ENCODE measurements at places on chromosomes 12 and 14. TPM values are rescaled to one million over a fixed set of nuclear protein-coding genes. Genes with fewer than 3 reads are reported as not detected.
A peak's percentile ranks its signal among the peaks of the same experiment; 100 is the strongest.

Gene KRT82
- total RNA-seq: not detected

DNA sequence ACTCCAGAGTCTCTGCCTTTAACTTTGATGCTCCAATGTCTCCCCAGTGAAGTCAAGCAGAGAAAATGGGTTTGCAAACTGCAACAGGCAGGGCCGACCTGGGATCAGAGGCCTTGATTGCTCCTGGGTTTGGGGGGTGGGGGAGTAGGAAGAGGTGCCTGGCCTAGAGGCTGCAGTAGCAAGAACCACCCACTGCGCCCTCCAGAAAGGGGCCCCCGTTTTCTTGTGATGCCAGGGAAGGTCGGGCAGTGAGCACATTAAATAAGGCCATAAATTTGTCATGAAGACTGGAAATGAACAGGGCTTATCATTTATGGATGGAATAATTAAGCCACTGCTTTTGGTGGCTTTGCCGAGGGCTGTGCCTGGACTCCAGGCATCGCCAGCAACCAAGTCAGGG, 38.2 kb upstream of the FAM222A start:
- DNase-seq: no peak
- no peak overlapping the region for H3K4me3 ChIP-seq
- no peak overlapping the region for H3K27ac ChIP-seq
- H3K4me1 ChIP-seq: 0 out of 2 replicates have a peak, but pooled peaks cover 11% of the 10 kb centered on the region

GRCh38 chr14:24241829-24242443, 487 bp downstream of the TINF2 start:
- DNase-seq: peak; percentile 97
- peaks cover 9% of the 10 kb centered on the region for H3K36me3 ChIP-seq
- peak overlapping the region; percentile 89 for H3K27ac ChIP-seq
- peaks cover 3% of the 10 kb centered on the region for H3K27me3 ChIP-seq
- H3K4me1 ChIP-seq: peaks cover 10% of the 10 kb centered on the region

GRCh38 chr14:20624495-20625070, 16.9 kb downstream of the OR6S1 start:
- no peak overlapping the region for H3K27ac ChIP-seq
- H3K4me3 ChIP-seq: peak overlapping the region; percentile 81
- H3K36me3 ChIP-seq: no peaks in the 10 kb centered on the region
- H3K4me1 ChIP-seq: peaks cover 27% of the 10 kb centered on the region
- peak; percentile 91 for DNase-seq

Measured in GM23338 (cell line).